ENCODE measurements at places on chromosomes 2 and 18.

DNA sequence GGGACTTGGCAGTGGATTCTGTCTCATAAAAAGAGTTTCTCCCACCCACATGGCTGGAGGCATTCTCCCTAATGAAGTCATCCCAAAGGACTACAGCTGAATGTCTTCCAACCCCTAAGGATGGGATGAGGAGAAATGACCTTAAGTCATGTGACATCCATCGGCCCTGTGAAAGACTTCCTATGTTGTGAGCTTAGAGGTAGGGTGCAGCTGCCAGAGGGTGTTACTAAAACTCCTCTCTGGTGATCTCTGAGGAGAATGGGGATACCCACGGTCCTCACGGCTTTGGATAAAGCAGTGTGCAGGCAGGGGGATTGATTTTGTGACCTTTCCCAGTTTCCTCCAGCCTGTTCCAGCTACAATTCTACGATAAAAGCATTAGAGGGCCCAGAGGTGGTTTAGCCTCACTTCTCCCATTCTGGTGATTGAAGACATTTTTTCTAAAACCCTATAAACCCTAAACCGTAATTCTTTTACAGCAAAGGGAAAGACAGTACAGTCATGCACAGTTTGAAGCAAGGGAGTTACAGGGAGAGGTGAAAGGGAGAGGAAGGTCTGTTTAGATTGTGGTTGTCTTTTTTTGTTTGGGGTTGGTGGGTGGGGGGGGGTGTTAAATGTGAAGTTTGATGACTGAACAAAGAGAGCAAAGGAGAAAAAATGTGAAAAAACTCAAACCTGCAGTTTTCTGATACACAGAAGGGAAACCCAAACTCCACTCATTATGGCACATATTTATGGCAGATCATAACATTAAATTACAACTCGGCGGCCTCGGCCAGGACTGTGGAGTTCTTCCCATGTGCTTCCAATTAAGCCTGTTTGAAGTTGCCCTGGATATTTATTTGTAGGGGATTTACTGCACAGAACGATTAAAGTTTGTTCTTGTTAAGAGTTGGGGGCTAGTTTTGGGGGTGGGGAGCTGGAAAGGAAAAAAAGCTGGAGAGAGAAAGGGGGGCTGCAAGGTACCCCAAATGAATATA lies 26.6 kb upstream of the SLC14A2 start:
- DNase-seq, result no peak

- no peak for DNase-seq
Measured at GRCh38 chr2:18971628-18972027, 382.3 kb upstream of the NT5C1B start.

GRCh38 chr2:230347659-230348305 lies 20.8 kb downstream of the SP140L start:
- DNase-seq, result no peak

- DNase-seq, result no peak
Measured at GRCh38 chr2:118698564-118698963, 148.9 kb downstream of the EN1 start.

DNA sequence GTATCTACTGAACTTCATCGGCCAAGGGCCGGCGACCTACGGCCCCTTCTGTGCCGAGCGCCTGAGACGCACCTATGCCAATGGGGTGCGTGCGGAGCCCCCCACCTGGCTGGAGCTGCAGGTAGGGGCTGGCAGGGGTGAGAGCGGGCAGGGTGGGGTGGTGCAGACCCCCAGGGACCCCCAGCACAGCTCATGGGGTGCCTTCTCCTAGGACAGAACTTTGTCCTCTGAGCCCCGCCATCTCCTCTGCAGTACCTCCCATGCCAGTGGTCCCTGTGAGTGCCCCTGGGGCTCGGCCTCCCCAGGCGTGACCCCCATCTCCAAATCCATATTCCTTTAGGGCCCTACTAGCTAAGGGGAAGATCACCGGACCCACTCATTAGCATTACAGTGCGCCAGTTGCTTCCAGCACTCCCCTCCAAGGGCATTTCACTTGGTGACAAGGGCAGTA lies 23.9 kb upstream of the GPR17 start:
- DNase-seq, result no peak

DNA sequence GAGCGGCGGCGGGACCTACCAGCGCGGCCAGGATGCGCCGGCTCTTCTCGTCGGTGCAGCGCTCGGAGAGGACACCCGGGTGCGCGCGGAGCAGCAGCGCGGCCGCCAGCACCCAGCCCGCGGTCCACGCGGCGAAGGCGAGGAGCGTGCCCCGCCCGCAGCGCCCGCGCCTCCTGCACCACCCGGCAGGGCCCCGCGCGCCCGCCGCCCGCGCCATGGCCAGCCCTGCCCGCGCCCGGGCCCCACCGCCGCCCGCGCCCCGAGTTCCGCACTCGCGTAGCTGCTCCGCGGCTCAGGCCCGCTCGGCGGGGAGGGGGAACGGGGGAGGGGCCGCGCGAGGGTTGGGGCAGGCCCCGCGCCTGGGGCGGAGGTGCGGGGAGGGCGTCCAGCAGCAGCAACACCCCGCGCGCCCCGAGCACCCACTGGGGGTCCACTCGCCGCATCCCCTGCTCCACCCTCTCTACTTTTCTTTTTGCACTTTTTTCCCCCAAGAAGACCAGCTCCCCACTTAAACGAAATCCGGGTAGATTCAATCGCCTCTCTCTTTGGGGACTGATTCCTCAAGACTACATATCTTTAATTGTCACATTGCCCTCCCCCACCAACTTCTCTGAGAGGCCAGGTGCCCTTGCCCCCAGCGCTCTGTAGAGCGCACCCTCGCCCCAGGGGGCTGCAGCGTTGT lies at the start of gene DIPK1C:
Gene DIPK1C, minus strand, starts transcription at position 266 of the 682 bp plus-strand sequence. Its CDS starts 49 bp downstream, at position 217.
- DNase-seq, result no peak

DNA sequence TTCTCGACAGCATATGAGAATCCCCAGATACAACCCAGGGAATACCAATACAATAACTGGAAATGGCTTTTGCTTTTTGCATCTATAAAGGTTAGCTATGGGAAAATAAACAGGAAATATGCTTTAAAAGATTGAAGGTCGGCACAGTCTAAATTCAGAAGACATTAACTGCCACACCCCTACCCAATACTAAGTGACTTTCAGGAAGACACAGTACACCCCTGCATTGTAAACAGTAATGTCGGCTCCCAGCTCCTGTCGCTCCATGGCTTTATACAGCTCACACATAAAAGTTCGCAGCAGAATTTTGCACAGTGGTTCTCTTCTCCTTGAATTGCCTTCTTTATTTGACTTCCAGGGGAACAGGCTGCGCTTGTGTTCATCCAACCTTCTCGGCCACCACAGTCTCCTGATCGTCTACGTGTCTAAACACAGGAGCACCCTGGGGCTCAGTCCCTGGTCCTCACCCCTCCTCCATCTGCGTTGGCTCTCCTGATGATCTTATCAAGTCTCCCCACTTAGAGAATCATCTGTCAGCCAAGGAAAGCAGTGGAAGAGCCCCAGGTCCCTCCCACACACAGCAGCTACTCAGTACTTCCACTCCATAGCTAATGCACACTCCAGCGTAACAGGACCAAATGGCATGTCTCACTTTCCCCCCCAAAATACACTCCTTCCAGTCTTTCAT lies 22.7 kb downstream of the CYB5A start:
- no peak for DNase-seq

GRCh38 chr18:74256190-74256589 lies 35.6 kb downstream of the CYB5A start:
- no peak for DNase-seq

DNA sequence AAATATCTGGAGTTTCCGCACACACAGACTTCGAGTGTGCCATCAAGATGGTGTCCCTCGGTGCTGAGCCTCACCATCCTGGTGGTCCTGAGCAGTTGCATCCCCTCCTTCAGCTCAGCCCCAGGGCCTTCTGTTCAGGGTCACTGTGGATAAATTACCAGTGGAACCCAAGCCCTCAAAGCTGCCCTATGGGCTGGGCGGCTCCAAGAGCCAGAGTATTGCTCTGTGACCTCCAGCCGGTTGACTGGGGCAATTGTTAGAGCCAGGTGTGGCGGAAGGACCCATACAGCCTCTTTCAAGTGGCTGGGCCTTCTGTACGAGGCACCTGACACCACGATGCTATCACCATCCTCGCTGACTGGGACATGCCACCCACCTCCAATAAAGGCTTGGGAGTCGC lies 215.5 kb downstream of the GBX2 start:
- no peak for DNase-seq

- no peak for DNase-seq
Measured at GRCh38 chr2:143730953-143731260, 601.7 kb downstream of the ARHGAP15 start.

- DNase-seq, result no peak
Measured at GRCh38 chr18:45838302-45839070, 13.0 kb downstream of the SIGLEC15 start.

- DNase-seq, result no peak
Measured at GRCh38 chr2:200851398-200852248, 12.8 kb downstream of the CLK1 start.

DNA sequence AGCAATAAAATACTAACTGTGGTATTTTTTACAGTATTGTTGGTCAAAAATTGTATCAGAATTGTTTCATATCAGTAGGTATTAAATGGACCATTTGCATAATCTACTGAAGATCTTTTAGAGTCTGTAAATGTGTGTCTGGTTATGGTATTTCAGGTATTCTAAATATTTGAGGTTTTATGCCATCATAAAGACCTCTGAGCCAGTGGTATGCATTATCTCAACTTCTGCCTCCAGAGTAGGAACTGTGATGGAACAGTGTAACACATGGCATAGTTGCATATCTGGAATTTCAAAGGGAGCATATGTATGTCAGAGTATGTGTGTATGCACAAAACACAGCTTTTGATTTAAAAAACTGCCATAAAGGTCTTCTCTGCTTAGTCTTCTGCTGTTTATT lies 15.4 kb downstream of the GREB1L start:
- DNase-seq, result no peak

DNA sequence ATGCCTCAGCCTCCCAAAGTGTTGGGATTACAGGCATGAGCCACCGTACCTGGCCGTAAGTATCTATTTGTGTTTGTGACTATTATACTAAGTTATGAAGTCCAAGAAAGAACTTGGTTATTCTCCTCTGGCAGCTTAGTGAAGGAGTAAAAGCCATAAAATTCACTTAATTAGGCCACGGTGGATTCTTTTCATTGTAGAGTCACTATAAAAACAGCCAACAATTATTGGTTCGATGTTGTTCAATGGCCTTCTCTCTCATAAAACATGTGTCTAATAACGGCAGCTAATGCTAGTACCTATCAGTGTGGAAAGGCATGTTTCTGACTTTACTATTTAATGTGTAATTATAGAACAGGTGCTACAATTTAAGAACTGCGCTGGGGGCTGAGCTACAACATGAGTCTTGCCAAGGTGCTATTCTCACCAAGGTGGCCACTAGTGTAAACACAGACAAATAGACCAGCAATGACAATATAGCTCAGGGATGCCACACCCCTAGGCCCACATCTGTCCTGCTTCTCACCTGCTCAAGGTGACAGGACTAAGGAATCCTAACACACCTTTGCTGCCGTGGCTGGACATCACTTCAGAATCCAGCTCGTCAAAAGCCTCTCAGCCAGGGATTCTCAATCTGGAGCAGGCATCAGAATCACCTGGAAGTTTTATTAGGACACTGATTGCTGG lies 17.2 kb downstream of the ATP8B1 start:
- DNase-seq, result no peak

DNA sequence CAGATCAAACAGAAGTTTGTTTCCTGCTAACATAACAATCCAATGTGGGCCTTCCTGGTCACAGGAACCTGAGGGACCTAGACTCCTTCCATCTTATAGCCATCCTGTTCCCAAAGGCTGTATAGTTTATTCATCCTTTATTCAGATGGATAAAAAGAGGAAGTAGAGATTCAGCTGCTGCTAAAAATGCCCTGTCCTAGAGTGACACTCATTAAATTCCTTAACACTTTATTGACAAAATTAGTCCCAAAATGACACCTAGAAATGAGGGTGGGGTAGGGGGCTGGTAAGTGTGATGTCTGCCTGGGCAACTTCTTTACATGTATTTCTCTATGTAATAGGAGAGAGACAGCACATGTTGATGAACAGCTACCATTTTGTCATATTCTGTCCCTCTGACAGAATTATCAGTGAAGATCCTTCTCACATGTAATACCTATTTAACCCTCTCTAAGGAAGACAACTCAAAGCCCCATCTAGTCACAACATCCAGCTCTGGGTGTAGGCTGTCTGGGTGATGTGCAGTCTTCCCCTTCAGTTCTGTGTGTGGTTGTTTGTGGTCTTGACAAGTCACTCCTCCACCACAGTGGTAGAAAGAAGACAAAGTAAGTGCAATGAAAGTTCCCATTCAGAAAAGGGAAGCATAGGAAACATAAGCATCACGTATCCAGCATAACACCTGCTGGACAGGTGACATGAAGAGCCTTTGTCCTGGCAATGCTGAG lies 253.9 kb upstream of the CNTNAP5 start:
- DNase-seq, result no peak

DNA sequence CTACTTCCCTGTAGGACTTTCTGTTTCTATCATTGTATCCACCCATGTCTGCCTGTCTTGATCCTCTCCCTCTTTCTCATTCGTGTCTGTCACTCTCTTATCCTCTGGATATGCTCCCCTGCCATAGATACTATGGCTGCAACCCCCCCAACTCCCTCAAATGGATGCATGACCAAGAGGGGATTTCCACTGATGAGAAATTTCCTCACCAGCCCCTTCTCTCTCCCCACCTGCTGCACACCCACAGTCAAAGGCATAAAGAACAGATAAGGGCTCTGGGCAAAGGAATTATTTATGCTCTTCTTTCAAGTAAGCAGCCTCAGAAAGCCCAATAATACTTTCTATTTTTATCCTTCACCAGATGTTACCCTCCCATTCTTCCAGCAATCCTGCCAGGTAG lies 121.3 kb downstream of the FOXI3 start:
- DNase-seq, result no peak

DNA sequence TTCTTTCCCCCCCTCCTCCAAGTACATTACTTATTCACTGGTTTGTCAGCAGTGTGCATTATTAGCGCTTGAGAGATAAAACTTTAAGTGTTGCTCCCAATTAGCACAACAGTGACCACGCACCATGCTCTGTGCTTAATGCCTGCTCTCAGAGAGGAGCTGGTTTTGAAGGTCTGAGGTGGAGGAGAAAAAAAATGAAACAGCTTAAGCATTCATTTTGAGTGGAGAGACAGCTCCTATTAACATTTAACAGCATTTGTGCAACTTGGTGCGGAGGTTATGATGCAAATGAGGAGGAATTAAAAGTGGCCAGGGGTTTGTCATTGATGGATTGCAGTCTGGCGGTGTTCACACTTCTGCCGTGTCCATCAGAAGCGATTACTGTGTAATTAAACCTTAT lies 141.8 kb downstream of the FIGN start:
- no peak for DNase-seq

- no peak for DNase-seq
Measured at GRCh38 chr2:182619276-182619675, 96.8 kb upstream of the DNAJC10 start.

DNA sequence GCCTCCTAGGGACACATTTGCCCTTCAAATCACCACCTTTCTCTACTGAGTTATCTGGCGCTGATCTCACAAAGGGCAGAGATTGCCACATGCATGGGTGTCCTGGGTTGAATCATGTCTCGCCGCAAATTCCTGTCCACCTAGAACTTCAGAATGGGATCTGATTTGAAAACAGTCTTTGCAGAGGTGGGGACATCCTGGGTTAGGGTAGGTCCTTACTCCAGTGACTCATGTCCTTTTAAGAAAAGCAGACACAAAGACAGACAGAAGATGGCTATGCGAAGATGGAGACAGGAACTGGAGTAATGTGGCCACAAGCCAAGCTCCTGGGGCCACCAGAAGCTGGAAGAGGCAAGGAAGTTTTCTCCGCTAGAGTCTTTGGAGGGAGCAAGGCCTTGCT lies 197.4 kb upstream of the SMIM21 start:
- no peak for DNase-seq

- DNase-seq, result no peak
Measured at GRCh38 chr2:25955036-25955435, 27.3 kb downstream of the KIF3C start.
